ENCODE measurements at places on chromosomes 7 and 10.

DNA sequence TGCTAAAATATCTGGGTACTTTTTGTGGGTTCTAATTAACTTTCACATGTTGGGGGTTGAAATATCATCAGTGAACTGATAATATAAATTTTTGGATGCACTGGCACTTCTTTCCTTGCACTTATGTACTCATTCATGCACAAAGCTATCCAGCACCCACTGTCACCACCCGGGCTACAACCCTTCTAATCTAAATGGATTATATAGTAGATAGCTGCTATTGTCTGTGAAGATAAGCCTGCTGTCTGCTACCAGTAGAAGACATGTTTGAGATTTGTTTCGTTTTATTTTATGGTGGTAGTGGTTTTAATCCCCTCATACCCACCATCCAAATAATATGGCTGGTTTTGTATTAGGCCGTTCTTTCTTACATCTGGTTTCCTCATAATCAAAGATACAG, 353.5 kb upstream of the LRGUK start:
- no peak for DNase-seq

DNA sequence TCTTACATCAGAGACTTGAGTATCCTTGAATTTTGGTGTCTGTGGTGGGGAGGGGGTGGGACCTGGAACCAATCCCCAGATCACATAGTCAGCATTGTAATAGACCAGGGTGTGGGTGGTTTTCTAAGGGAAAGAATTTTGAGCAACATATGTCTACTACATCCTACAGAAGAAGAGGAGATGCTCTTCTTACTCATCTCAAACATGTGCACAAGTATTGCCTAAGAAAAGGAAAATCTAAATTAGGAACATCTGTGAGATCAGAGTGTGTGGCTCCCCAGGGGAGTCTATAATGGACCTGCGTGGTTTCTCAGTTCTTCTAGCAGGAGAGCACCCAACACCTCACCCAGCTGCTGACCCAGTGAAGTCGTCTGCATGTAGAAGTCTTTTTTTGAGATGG, 148.8 kb downstream of the CCDC3 start:
- no peak for DNase-seq

DNA sequence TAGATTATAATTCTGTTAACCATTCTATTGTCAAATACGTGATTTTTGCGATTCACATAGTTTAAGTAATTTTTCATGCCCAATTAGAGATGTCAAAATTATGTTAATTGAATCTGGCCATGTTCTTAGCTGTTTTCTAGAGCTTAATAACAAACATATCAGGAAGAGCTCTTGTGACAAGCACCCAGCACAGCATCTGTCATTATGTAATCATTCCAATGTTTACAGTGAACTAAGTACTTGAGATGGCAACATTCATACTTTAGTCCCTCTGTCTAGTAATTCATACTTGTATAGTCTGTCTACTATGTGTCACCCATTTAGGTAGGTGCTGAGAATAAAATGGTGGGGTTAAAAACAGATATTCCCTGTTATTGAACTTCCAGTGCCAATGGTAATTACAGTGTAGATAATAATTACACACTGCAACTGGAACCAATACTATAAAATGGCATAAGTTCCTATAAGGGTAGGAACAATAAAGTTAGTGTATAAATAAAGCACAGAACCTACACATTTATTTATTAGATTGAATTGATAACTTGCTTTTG, 55.2 kb downstream of the ZEB1 start:
- no peak for DNase-seq

DNA sequence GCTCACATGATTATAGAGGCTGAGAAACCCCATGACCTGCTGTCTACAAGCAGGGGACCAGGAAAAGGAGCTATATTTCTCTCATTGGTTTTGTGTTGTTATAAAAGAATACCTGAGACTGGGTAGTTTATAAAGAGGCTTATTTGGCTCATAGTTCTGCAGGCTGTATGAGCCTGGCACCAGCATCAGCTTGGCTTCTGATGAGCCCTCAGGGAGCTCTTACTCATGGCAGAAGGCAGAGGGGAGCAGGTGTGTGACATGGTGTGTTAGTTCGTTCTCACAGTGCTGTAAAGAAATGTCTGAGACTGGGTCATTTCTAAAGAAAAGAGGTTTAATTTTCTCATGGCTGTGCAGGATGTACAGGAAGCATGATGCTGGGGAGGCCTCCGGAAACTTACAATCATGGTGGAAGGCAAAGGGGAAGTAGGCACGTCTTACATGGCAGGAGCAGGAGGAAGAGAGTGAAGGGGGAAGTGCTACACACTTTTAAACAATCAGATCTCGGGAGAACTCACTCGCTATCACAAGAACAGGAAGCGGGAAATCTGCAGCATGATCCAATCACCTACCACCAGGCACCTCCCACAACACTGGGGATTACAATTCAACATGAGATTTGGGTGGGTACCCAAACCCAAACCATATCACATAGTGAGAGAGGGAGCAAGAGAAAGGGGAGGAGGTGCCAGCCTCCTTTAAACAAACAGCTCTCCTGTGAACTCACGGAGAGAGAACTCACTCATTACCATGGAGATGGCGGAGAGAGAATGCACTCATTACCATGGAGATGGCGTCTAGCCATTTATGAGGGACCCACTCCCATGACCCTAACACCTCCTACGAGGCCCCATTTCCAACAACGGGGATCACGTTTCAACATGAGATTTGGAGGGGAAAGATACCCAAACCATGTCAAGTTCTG, 133.4 kb downstream of the JCAD start:
- no peak for DNase-seq

- DNase-seq, result no peak
These were observed 440.1 kb upstream of the NFE2L3 start for GRCh38 chr7:25711940-25712339.

GRCh38 chr7:127995156-127995880, 35.9 kb downstream of the LRRC4 start:
- DNase-seq, result no peak

DNA sequence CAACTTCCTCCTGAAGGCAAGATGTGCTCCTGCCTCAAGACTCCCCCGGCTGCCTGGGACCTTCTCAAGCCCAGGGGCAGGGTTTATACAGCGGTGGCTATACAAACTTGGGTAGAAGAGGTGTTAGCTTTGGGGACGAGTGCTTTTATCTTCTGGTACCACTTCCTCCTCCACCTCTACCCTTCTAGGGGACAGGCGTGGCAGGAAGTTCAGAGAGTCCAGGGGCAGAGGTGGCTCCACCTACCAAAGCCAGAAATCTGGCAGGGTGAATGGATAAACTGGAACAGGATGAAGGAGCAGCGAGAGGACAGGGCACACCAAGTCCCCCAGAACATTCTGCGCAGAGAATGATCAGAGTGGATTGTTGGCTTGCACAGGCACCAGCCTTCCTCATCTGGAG, 24.0 kb upstream of the TM9SF3 start:
- no peak for DNase-seq
